ENCODE measurements at places on chromosomes 5 and 9.

DNA sequence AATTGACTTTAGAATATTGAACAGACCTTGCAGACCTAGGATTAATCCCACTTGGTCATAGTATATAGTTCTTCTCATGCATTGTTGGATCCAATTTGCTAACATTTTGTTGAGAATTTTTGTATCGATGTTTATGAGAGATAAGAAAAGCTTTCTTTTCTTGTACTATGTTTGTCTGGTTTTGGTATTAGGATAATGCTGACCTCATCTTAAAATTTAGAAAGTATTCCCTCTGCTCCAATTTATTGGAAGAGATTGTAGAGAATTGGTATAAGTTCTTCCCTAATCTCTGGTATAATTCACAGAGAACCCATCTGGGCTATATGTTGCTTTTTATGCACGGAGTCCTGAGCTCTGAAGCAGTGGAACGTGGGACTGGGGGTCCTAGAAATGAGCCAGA lies 67.7 kb downstream of the ADAMTS16 start:
- DNase-seq = no peak

DNA sequence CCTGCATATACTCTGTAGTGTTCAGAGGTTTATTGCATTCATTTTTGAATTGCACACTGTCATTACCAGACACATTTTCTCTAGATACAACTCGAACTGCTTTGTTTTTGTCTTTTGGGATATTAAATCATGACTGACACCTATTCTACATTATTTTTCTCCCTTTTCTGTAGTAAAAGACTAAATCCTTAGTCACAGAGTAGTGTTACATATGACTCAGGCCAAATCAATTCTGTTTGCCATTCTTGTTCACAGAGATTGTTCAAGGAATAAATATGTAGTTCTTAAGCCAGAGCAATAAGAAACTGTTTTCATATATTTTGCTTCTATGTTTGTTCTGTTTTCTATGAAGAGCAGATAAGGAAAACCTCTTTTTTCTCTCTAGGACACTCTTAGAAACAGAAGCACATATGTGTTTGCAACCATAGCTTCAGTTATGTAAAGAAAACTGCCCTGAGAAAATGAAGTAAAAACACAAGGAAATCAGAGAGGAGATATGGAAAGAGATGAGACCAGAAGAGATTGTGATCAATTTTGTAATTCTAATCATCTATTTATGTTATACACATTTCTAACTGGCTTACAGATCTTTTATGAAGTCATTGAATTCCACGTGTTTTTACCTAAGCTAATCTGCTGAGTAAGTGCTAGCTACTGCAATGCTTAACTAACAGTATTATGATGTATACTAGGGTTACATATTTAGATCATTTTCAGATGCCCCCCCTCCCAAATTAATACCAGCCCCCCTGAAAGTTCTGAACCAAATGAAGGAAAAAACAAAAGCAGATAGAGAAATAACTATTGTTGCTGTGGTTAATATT lies 1995.6 kb upstream of the CDH6 start:
- DNase-seq = no peak

DNA sequence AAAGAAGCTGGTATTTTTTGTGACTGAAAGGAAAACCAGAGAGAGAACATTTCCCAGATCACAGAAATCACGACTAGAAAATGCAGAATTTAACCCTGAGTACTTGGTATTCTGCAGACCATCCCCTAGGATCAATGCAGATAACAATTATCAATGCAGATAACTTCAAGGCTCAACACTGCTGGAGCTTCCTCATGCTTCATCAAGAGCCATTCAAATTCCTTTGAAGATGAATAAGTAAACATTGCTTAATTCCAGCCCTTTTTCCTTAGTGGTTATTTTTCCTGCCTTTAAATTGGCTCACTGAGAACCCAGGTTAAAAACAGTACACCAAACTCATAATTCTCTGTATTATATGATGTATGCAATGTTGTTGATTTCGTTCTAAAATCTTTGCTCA lies 370.1 kb upstream of the TLE4 start:
- DNase-seq = no peak

DNA sequence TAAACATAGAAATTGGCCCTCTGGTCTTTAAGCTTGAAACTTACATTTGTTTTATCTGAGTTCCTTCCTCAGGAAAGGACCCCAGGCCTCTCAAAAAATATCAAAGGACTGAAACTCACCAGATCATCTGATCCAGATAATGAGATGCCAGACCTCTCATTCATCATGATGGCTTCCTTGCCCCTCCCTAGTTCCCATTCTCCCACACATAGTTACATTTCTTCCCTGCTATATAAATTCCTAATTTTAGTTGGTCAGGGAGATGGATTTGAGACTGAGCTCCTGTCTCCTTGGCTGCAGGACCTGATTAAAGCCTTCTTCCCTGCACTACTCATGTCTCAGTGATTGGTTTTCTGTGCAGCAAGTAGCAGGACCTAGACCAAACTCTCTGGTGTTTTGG lies 119.4 kb upstream of the SPIN1 start:
- no peak for DNase-seq

DNA sequence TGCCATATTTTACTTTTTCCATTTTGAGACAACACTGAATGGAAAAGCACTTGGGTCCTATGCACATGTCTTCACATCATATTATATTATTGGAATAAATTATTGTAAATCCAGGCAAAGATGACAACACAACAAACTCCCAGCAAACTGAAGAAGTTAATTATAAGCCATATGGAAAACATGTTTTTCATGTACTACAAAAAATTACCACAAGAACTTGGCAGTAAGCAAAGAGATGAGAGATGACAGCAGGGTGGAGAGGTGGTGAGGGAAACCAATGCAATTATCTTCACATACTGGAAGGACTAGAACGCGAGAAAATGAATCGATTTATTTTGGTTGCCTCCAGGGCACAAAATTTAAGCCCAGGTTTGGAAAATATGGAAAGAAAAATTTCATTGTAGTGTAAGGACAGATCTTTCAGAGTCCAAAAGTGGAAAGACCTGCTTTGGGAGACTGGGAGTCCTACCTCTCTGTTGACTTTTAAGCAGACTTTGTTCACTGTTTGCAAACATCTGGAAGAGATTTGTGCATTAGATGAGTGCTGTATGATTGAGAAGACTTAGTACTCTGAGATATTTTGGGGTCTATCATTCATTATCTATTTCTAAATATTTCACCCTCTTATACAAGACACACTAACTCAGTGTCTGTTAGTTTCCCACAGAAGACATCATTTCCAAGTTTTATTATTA lies 138.0 kb downstream of the TMEM232 start:
- no peak for DNase-seq

DNA sequence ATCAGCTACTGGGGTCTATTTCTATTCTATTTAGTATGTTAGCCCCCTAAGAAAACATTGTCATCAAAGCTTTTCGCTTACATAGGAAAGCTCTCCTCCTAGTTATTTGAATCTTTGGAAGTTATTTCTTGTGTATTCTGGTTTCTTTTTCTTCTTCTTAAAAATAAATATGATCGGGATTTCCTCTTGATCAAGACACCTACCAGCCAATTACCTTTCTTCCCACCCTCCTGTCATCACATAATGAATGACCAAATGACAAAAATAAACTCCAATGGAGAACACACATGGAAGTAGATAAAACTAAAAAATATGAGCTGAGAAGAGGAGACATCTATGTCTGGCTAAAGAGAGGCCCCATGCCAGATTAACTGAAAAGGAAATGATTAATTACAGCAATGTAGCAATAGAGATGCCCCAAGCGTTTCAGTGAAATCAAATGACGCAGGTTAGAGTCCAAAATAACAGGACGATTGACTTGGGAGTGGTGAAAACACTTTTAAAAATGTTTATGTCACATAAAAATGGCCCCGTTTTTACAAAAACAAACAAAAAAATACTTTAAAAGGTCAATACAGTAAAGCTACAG lies 59.5 kb upstream of the PCSK1 start:
- DNase-seq = no peak

- DNase-seq = no peak
Measured at GRCh38 chr5:77210964-77211690, 647 bp downstream of the PDE8B start.

DNA sequence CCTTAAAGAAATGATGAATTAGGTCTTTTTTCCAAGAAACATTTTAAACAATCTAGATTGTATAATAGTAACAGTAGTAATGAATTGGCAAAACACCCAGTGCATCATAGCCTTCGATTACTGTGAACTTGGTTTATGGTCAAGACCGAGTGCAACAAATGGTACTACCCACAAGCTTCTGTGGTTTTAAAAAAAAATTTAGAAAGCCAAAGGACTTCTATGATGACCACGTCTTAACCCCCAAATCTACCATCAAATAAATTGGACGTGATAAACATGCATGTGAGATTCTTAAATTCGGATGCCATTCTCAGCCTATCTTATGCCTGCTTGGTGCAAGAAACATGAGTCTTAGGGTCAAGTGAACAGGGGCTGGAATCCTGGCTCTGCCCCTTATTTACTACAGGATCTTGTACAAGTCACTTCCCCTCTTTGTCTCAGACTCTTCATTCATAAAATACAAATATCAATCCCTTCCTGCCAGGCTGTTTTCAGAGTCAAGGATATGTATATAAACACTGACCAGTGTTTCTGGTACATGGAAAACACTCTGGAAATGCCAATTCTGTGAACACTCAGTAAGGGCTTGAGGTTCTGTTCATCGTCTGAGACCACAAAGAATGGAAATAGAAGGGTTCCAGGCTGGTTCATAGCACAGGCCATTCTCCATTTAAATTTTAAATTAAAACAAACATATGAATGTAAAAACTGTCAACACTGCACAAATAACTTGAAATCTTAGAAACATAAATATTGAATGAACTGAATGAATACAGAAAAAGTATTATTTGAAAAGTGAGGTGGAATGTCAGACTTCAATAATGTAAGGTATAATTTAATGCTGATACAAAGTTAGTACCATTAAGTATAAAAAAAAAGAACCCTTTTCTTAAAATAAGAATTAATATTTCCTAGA lies 107.8 kb downstream of the NR6A1 start:
- DNase-seq = no peak

GRCh38 chr5:36638056-36638455 lies 31.6 kb downstream of the SLC1A3 start:
- DNase-seq = no peak

GRCh38 chr5:50672663-50673062 lies 6.2 kb downstream of the PARP8 start:
- no peak for DNase-seq

GRCh38 chr5:124511791-124512190 lies 234.6 kb downstream of the ZNF608 start:
- DNase-seq = no peak

- no peak for DNase-seq
Measured at GRCh38 chr9:89887286-89887685, 282.5 kb downstream of the GADD45G start.

- DNase-seq = no peak
Measured at GRCh38 chr5:115389799-115390382, 93.4 kb upstream of the CCDC112 start.

- no peak for DNase-seq
Measured at GRCh38 chr5:127609957-127610356, 38.9 kb upstream of the CTXN3 start.

GRCh38 chr5:34484216-34484920 lies 171.8 kb upstream of the RAI14 start:
- DNase-seq = no peak

GRCh38 chr9:23907343-23907742 lies 81.3 kb upstream of the ELAVL2 start:
- DNase-seq = no peak

GRCh38 chr9:135983208-135984071 lies 22.3 kb upstream of the UBAC1 start:
- DNase-seq = no peak

- DNase-seq = no peak
Measured at GRCh38 chr5:17252543-17252942, 35.1 kb downstream of the BASP1 start.

- DNase-seq = no peak
Measured at GRCh38 chr5:144950996-144951395, 780.3 kb downstream of the KCTD16 start.

- DNase-seq = no peak
Measured at GRCh38 chr5:91119981-91120850, 262.9 kb downstream of the ARRDC3 start.

DNA sequence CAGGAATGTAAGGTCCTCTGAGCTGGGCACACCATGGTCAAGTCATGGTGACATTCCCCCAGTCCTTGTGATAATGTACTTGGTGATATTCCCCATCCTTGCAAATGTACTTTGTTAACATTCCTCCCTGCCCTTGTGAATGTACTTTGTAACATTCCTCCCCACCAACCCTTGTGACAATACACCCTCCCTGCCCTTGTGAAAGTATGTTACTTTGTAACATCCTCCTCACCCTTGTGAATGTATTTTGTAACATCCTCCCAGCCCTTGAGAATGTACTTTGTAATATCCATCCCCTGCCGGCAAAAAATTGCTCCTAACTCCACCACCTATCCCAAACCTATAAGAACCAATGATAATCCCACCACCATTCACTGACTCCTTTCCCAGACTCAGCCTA lies 53.3 kb downstream of the RAPGEF6 start:
- no peak for DNase-seq

DNA sequence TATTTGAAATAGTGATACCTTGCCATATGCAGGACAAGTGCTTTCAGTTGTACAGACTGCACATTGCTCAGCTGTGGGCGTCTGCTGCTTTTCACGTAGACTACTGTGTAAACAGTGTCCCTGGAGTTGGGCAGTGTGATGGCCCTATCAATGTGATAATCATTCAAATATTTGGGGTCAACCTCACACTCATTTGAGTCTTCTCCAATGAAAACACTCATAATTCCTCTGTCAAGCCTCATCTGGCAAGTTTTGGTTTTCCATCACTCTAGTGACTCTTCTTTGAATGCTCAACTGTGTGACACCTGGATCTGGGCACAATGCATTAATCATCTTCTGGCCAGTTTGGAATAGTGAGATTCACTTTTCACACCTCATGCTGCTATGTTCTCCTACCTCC lies 64.4 kb downstream of the UGCG start:
- DNase-seq = no peak

GRCh38 chr5:147490989-147491388 lies 18.9 kb downstream of the DPYSL3 start:
- no peak for DNase-seq

DNA sequence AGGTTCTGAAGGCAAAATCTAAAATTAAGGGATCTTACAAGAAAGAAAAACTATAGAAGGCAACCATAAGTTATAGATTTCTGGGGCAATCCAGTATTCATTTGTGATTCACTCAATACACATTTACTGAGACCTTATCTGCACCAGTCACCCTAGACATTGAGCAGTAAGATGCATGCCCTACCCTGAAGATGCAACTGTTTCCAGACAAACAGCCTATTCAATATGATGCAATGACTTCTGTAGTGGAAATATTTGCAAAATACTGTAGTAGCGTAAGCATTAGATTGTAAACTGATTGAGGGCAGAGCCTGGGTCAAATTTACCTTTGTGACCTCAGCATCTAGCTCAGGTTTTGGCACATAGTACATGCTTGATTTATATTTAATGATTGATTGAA lies 256.2 kb upstream of the ACTBL2 start:
- DNase-seq = no peak

- DNase-seq = no peak
Measured at GRCh38 chr9:4238522-4238921, 61.3 kb downstream of the GLIS3 start.
